Activated T-helper 2 cell treated with anti-CD3 and anti-CD28 coated beads, Interferon-gamma antibody, Interleukin-2, Interleukin-4, amounts not matched to agents 10 μg/mL and 5 μg/mL and 100 μg/mL, durations not matched to agents 14 hours and 24 hours and 36 hours (primary cell): ENCODE measurements at places on chromosomes 5 and 9.

DNA sequence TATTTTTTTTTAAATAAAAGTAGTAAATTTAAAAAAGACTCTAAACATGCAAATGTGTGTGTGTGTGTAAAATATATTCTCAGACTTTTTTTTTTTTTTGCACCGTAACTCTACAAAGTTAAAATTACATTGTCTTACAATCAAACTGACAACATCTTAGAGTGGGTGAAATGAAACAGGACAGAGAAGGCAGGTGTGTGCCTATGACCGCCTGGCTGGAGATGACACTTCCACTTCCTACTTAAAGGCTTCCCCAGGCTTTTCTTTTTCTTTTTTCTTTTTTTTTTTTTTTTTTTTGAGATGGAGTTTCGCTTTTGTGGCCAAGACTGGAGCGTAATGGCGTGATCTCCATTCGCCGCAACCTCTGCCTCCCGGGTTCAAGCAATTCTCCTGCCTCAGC is 2.7 kb upstream of the AK1 start:
- DNase-seq: no peak

DNA sequence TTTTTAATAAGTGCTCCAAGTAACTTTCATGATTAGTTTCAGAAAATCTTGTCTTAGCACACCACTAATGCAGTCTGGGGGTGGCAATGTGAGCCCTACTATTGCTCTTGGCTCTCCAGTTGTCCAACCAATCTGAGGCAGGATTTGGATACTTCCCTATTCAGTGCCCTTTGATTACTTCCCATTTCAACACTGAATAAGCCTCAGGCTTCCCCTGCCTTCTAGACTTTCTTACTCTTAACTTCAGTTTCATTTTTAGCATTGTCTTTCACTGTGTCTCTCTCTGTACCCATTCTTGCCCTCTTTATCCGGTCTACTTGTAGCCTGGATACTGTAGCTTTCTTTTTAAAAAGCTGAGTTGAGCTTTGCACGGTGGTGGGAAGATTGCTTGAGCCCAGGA is 186.1 kb downstream of the C9orf152 start:
- DNase-seq: no peak

DNA sequence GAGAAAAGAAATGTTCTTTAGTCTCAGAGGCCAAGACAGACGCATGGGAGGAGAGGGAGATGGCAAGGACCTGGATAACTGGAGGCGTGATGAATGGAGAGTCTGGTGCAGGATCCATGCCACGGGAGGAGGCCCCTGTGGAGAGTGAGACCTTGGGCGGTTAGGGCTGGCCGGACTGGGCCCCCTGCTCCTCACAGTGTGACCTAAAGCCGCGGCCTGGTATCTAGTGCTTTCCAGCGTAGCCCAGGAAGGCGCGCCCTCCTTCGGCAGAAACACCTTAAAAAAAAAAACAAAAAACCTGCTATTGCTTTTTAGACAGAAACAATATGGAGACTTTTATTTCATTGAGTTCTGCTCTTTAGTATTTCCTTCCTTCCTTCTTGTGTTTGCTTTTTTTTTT is 33.1 kb downstream of the SCGB3A1 start:
- no peak for DNase-seq

DNA sequence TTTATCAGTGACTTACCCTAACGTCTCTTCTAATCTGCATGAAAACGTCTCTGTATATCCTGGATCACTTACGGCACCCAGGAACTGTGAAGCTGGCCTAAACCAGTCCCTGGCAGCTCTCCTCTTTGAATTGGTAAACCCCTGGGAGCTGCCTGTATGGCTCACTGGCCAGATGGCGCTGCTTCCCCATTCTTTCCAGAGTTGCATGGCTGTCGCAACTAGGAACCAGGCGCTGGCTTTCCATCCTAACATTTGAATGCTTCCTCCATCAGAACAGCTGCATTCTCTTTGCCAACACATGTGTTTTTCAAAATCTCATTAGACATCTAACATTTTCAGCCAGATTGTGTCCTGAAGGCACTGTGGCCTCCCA is 8.0 kb upstream of the PCA3 start:
- no peak for DNase-seq

- no peak for DNase-seq
Measured at GRCh38 chr5:83026930-83027687, 50.1 kb downstream of the TMEM167A start.

GRCh38 chr5:107601076-107601475 is 69.7 kb downstream of the EFNA5 start:
- DNase-seq: no peak

- no peak for DNase-seq
Measured at GRCh38 chr5:1698589-1699316, 100.9 kb downstream of the MRPL36 start.

DNA sequence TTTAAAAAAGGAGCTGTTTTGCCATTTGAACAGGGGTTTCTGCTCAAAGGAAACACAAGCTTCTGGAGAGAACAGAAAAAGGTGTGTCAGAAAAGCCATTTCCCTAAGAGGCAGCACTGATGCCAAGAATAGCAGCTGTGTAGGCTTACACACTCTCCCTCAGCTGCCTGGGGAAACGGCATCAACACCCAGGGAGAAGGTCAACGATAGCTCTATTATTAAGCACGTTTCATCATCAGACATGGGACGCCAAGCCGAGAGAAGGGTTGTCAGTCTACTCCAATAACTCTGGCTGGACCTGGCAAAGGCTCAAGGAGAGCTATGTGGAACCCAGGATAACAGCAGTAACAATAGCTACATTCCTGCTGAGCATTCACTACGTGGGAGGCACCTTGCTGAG is 314.2 kb downstream of the CDK5RAP2 start:
- no peak for DNase-seq

GRCh38 chr9:95206143-95206542 is 111.4 kb downstream of the FANCC start:
- DNase-seq: no peak

- DNase-seq: no peak
Measured at GRCh38 chr5:80205846-80206245, 50.0 kb downstream of the SERINC5 start.

DNA sequence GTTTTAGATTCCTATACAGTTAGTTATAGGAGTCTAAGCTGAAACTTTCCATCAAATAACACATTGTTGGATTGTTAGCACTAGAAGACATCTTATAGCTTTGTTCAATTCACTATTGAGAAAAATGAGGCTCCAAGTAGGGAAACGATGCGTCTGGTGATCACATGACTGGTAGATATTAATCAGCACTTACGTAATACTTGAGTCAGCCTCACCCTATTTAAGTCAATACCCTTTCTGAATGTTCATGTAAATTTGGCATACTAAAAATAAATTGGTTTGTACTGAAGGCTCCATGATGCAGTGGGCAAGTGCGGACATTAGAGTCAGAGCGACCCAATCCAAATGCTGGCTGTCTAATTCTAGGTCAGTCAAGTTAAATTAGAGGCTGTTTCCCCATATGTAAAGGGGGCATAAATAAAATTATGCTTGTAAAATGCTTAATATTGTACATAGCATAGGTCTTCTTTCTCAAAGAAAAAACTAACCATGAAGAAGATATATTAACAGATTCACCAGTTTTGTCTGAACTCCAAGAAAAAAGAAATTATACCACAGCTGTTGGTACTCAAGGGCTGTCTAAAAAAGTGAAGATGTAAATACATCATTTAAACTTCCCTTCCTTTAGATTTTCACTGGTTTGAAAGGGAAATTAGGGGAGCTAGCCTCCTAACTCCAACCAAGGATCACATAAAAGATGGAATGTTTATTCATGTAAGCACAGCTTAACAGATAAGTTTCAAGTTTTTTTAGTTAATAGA is 406.6 kb upstream of the TLE4 start:
- no peak for DNase-seq

DNA sequence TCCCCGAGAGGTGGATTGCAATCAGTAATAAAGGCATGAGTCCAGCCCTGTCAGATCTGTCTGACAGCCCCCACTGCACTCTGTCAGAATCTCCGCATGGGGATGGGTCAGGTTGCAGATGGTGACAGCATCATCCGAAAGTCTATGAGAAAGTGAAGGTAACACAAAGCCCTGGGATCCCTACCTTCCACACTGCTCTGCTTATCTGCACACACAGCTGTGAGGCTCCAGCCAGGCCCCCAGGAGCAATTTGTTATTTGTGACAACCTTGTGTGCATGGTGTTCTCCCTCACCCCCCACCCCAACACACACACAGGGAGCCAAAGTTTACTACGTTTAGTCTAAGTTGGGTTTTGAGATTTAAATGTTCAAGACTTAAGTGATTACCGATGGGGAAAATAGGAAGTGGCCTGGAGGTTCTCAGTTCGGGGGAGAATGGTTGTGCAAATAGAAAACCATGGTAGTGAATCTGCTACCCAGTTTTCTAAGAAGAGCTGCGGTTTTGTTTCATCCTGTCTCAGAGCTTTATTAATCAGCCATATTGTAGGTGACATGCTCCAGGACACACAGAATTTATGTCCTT is 92.7 kb downstream of the SV2C start:
- DNase-seq: no peak

- DNase-seq: no peak
Measured at GRCh38 chr5:80659106-80659505, 4.3 kb upstream of the DHFR start.

DNA sequence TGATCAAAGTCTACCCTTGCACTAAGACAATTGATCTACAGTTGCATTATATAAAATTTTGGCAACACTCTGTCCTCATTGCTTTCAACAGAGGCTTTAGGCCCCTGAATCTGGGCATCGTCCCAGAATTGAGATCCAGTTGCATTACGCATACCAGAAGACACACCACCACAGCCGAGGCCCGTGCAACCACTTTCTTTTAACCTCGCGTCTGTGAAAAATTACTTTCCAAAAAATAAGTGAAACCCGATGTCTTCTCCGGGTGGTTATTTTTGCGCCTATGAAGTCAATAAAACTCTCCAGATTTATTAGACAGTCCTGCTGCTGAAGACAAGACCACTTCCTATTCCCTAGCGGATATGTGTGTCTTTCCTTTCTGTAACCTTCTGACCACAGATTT is 52.1 kb upstream of the NFIB start:
- DNase-seq: no peak

GRCh38 chr5:179731791-179732411 is 721 bp upstream of the MAML1 start:
- peak; percentile 11 for DNase-seq

GRCh38 chr5:90483206-90483605 is 8.5 kb downstream of the POLR3G start:
- DNase-seq: no peak

DNA sequence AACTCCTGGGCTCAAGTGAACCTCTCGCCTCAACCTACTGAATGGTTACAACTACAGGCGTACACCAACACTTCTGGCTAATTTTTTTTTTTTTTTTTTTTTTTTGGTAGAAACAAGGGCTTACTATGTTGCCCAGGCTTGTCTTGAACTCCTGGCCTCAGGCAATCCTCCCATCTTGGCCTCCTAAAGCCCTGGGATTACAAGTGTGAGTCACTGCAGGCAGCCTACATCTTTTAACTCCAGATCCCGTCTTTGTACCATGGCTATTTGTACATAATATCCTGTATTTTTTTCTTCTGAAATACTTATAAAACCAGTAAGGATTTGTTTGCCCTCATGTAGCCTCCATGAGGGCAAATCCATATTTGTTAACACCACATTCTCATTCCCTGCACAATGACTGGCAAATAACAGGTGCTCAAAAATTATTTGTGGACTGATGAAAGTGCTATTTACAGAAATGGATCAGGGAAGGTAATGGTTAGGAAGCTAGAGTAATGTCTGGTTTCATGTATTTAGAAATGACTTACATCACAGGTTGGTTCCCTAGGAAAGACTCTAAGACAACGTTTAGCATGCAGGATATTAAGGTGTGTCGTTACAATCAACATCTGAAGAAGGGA is 51.9 kb upstream of the POU5F2 start:
- no peak for DNase-seq

GRCh38 chr5:67004730-67005350 is 191.8 kb downstream of the CD180 start:
- no peak for DNase-seq

- DNase-seq: no peak
Measured at GRCh38 chr5:13378091-13378490, 566.4 kb downstream of the DNAH5 start.

DNA sequence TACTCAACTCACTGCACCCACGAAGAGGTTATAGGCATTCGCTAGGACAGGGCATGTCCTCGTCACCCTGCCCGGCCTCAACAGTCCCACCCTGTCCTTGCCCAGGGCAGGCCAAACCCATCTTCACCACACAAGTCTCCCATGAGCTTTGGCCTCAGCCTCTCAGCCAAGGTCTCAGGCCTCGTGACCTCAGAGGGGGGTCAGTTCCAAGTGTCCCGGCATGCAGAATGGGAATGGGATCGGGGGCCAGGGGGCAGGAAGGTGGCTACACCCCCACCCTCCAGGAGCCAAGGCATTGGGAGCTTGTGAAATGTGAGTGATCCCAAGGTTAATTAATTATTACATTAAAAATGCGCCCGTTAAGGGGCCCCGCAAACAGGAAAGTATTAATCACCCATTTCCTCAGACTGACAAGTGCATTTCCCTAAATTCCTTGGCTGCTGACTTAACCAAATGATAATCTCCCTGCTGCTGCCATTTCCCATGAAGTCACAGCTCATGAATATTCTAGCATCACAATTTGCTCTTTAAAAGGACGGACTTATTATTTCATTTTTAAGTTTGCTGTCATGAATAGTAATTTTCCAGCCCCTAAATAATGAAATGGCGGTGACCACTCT is 8.0 kb upstream of the UBAC1 start:
- no peak for DNase-seq

DNA sequence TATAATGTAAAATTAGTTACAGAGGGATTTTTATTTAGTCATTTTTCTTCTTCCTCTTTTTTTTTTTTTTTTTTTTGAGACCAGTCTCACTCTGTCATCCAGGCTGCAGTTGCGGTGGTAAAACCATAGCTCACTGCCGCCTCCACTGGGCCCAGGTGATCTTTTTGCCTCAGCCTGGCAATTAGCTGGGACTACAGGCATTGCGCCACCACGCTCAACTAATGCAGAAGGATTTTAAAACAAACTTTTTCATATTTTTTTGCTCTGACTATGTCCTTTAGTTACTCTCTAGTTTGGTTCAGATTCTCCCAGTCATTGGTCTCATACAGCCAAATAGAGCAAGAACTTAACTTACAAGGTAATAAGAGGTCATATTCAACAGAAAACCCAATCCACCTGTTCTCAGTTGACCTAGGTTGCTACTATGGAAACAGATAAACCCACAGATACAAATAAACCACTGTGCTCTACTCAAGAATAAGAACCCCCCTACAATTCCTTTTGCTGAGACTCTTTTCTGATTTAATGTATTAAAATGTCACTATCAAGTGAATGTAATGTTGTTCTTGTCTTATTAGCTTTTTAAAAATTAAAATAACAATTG is 50.1 kb upstream of the TTC39B start:
- DNase-seq: peak; percentile 34

- peak; percentile 33 for DNase-seq
Measured at GRCh38 chr5:5492087-5492933, 69.8 kb downstream of the ICE1 start.

DNA sequence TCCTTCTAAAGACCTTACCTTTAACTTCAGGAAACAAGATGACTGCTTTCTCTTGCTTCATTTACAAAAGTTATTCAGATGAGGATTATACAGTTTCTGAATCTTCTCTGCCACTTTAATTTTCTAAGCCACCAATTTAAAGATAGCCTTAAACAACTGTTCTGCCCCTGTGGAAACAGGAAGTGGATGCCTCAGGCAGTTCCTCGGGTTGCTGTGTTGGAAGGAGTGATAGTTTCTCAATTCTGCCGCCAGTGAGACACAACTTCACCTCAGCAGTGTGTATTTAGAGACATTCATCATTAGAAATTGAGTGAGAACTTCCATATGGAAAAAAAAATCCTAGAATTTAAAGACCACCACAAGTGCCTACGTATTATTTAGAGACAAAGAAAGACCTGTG is 475.1 kb upstream of the WWC1 start:
- DNase-seq: no peak

GRCh38 chr5:67141644-67142043 is 55.0 kb downstream of the CD180 start:
- DNase-seq: no peak
